Left renal cortex interstitium (tissue), 4 donors: ENCODE measurements at places on chromosomes 5 and 9. TPM values are rescaled to one million over a fixed set of nuclear protein-coding genes. Genes with fewer than 3 reads are reported as not detected.

PCDHGB2 gene
- 4.9 TPM for polyA plus RNA-seq

DNA sequence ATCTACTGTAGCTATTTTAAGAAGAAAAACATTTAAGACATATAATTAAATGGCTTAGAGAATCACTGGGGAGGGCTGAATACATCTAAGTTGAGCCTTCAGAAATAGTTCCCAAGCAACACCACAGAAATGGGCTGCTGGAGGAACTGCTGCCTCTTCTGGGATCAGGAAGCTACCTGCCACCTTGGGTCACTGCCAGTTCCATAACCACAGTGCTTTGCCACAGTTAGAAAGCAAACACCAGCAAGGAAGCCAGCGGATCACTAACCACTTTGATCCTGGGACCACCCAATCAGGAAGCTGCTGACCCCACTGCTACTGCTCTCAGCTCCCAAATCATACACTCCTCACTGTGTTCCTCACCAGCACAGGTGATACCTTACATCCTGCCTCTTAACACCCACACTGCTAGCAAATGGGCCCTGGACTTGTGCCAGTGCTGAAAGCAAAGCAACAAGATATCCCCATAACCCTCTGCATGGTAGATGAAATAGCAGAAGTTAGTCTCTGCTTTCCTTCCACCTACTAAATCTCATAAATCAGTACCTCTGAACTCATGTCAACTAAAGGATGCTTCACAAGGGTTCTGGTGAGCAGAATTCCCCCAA is 346.9 kb downstream of the DEPDC1B start:
- DNase-seq: no peak

DNA sequence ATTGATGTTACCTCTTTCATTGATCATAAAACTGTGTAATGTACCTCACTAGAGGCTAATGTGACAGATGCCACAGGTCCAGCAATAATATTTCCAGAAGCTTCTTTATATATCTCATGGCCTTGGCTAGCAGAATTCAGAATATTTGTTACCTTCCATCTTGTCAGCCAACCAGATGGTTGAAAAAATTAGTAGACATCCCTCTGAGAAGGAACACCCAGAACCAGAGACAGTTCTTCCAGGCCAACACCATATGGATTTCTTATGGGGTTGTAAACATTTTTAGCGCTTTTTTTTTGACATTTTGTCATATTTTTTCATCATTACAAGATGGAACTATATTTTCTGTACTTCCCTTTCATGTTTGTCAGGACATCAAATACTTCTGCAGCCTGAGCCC is 278.7 kb upstream of the KLF9 start:
- DNase-seq: no peak

- DNase-seq: no peak
These were observed 41.8 kb downstream of the CDO1 start for GRCh38 chr5:115774684-115775083.

STK32A gene
- polyA plus RNA-seq: 19.4 TPM

- DNase-seq: no peak
These were observed 19.8 kb upstream of the SLC9A3 start for GRCh38 chr5:543755-544674.

NME5 gene
- polyA plus RNA-seq: 25.0 TPM
